Activated CD8-positive, alpha-beta memory T cell treated with anti-CD3 and anti-CD28 coated beads, Interleukin-2, amount 50 U/mL, for 4 hours (primary cell): ENCODE measurements at places on chromosomes 7 and 10.

DNA sequence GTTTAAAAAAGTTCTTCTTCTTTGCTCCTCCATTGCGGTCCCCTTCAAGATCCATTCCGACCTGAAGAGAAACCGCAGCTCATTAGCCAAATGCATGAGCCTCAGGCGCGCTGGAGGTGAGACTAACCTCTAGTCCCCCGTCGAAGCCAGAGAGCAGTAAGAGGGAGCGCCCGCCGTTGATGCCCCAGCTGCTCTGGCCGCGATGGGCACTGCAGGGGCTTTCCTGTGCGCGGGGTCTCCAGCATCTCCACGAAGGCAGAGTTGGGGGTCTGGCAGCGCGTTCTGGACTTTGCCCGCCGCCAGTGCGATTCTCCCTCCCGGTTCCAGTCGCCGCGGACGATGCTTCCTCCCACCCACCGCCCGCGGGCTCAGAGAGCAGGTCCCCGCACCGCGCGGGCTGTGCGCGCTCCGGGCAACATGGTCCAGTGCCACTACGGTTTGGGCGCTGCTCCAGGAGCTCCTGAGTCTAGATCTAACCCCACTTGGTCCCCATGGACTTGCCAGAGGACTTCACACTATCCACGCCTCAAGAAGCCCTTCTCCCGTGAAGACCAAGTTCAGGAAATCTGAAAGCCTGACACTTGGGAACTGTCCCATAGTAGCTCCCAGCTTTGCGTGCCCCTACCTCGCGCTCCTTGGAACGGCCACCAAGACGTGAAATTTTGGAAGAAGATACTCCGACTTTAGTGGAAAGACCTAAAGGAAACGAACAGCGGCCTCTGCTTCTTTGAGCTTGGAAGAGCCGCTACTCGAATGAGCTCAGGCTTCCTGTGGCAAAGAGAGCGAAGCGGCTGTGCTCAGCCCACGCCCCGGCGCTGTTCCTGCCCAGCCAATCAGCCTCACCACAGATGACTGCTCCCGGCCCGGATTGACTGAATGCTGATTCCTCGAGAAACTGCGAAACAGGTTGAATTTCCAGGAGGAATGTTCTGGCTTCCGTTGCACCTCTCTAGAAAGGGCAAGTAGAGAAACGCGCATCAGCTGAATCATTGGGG is at the start of gene ABCB1:
Gene ABCB1, minus strand, starts transcription at position 755 of the 995 bp plus-strand sequence. Its CDS starts 700 bp downstream, at position 55.
- peak; percentile 62 for DNase-seq

GRCh38 chr7:3762146-3762831 is 461.2 kb downstream of the SDK1 start:
- DNase-seq: no peak

- DNase-seq: no peak
These were observed 529.8 kb upstream of the C7orf33 start for GRCh38 chr7:148060724-148061123.

GRCh38 chr10:74977072-74977471 is 134.4 kb upstream of the SAMD8 start:
- no peak for DNase-seq

DNA sequence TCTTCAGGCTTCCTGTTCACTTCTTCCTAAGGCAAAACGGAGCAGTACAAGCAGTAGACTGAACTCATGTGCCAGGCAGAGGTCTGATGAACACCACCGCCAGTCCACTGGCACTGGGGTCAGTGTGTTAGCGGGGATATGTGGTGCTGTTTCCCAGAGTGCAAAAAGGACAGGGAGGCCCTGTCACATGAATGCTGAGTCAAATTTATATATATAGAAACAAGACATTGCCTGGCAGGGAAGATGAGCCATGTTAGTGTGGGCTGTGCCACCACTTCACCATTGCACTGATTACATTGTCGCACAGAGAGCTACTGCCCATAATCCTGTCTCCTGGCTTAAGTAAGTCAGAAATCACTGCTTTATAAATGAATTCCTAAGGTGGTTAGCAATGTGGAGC is 122.2 kb upstream of the AMPH start:
- DNase-seq: no peak

GRCh38 chr10:102065561-102066398 is 631 bp downstream of the HPS6 start:
- DNase-seq: peak; percentile 20

- no peak for DNase-seq
These were observed 104.7 kb upstream of the LRGUK start for GRCh38 chr7:134022286-134022911.

DNA sequence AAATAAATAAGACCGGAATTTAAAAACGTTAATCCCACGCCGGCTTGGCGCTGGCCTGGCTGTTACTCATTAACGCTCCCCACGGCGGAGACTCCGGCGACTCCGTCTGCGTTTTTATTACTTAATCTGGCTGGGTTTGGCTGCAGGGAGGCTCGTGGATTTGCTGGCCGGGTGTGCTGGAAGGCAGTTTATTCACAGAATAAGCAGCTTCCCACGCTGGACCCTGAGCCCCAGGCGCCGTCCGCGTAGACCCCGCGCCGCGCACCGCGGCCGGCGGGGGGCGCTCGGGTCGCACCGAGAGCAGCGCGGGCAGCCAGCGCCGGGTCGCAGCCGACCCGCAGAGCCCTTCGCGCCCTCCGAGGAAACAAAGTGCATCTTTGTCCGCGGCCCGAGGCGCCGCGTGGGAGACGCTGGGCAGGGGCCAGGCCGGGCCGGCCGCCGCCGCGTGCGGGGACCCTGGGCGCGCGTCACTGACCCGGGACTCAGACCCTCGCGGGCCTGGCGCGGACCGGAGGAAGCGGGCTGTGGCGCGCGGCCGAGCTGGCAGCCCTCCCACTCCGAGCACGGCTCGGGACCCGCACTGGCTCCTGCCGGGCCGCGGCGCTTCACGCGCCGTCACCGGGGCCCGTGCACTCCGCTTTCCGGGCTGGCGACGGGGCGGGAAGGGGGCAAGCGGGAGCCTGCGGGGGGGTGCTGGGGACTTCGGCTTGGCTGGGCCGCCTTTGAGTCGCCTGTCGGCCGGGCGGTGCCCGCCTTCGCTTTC is 587 bp upstream of the GRK5 start:
- peak; percentile 79 for DNase-seq

GRCh38 chr10:16948361-16948760 is 131.1 kb upstream of the RSU1 start:
- peak; percentile 33 for DNase-seq

DNA sequence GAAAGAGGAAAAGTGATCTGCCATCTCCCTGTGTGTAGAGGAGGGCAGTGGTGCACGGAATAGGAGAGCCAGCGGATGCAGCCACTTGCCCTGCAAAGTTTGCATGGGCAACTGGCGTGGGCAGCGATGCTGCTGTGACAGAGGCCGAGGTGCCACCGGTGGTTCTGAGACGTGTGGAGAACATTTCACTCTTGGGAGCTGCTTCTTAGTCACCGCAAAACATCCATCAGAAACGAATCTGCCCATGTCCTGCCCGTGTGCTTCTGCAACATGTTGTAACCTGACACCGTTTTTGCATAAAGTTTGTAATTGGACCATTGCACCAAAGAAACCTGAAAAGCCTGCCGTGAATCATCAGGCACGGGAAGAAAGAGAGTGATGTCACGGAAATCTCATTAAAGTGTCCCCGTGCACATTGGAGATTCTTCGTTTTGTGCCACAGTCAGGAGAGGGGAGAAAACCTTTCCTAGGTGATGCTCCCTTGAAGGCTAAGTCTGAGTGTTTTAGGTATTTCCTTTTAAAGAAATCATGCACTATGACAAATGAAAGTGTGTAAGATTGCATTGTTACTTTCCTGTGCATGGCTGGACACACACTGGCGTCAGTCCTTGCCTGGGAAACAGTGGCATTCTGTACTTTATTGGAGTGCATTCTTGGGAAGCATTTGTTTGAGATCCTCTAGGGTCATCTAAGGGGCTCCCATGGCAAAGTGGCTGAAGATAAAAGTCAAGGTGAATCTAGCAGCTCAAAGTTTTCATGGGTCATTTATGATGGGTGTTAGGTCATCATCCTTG is 302.6 kb downstream of the KLF6 start:
- DNase-seq: no peak

DNA sequence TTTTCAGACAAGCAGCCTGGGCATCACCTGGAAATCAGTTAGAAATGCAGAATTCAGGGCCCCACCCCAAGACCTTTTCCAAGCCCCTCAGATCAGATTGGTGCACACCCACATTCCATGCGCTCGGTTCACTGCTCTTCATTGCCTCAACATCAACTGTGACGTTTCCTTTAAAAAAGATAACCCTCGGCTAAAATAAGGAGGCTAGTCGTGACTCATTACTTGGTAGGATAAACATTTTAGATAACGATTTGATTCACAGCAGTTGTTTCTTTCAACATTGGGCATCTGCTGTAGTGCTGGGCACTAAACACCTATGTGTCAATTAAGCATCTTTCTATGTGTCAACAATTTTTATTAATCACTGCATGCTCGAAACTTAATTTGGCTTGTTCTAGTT is 191.1 kb upstream of the LRGUK start:
- DNase-seq: no peak

- DNase-seq: no peak
These were observed 20.6 kb upstream of the CELF2 start for GRCh38 chr10:10996966-10997620.

DNA sequence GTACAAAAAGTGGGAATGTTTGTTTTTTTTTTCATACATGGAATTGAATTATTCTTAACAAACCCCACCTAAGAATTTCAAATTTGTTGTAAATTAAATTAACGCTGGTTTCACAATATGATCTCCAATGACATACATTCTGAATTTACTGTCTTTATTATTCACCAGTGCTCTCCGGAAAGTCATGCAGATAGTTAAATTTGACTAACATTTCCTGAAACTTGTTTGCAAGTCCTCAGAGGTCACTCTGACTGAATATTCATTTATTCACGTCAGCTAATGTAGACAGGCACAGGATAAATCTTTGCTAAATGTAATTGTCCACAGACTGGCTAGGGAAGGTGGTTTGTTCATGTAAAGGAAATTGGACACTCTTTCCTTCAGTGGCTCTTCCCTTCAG is 730.4 kb downstream of the PHTF2 start:
- no peak for DNase-seq
